ENCODE measurements at places on chromosomes 2 and 18. TPM values are rescaled to one million over a fixed set of nuclear protein-coding genes. Genes with fewer than 3 reads are reported as not detected.

- DNase-seq: peak; percentile 97
These were observed at the start of gene XRCC5 for GRCh38 chr2:216108967-216109921. XRCC5 (plus strand) TSS chr2:216109348; CDS start chr2:216109437, 89 bp downstream.

DNA sequence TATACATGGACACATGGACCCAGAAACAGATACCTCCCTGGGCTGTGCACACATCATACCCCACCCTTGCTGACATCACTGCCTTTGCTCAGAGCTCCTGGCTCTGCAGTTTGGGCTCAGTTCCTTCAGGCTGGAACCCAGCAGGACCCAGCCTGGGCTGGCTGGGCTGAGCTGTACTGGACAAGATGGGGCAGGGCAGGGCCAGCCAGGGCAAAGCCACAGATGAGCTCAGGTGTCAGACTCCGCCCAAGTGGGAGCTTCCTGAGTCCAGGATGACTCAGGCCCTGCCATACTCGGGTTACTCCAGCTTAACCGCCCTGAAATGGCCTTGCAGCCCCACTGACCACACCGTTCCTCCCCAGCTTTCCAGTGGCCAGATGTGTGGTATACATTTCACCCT, 284.9 kb downstream of the OSR1 start:
- DNase-seq: no peak

GRCh38 chr2:12043131-12043530, 296.7 kb downstream of the LPIN1 start:
- DNase-seq: no peak

DNA sequence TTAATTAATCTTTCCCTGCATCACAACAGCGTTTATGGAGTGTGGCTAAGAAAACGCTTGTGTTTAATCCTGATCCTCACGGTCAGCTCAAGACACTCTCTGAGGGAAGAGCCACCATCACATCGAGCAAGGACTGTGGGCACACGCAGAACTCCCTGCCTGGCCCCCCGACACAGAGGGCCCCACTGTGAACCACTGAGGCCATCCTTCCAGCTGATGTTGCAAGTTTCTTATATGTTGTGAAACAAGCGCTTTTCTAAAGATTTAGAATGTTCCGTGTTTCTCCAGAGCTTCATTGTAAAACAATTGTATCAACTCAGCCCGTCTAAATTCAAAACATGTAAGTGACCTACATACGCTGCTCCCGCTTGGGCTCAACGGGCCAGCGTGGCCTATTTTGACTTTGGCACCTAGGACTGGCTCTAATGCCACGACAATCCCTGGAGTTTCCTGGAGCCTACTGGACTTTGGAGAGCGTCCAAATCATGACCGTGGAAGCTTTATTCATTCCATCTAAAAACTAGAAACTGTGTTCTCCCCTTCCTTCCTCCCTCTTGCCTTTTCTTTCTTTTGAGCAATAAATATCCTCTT, 34.9 kb downstream of the SERPINE2 start:
- DNase-seq: no peak

NPPC gene
- 16.1 TPM for total RNA-seq

GRCh38 chr2:108074946-108075345, 88.6 kb downstream of the SLC5A7 start:
- DNase-seq: no peak

RESP18 gene
- not detected for total RNA-seq

- no peak for DNase-seq
These were observed 72.6 kb downstream of the TMEFF2 start for GRCh38 chr2:192122141-192122540.

DNA sequence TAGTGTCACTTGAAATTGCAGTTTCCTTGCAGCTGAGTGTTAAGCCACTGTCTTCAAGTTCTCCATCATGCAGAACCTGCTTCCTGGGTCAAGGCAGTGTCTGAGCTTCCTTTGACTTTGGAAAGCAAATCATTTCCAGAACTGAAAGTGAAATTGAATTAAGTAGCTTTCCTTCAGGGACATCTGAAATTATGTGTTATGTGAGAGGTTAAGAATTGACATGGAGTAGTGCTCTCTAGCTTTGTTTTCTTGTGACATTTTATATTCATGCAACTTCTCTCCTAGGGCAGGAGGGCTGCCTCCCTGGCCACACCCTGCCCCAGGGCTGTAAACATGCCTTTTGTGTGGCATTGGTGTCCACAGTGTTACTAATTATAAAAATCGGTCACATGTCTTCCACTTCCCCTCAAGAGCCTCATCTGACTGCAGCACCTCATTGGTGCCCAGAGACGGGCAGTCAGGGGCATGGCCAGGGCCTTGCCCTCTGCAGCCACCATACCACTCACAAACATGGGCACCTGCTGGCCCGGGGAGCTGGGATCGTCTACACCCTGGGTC, 14.4 kb downstream of the RAB12 start:
- DNase-seq: peak; percentile 65

C2orf92 gene
- total RNA-seq: 1.1 TPM

DNA sequence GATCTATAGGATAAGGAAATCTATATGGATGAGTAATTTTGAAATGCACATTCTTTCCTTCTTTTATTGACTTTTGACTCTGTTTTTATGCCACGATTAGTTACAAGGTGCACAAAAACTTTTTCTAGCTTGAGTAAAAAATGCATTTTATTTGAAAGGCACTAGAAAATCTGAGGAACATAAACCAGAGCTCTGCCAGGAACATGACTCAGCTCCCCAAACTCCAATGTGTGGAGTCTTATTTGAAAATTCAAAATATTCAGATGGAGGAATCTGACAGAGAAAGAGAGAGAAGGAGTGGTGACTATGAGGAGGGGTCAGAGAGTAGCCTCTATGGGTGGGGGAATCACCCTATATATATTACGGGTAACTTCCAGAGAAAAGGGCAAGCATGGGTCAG, 231.0 kb downstream of the DCC start:
- no peak for DNase-seq

- DNase-seq: no peak
These were observed 6.1 kb downstream of the CABLES1 start for GRCh38 chr18:23141104-23141999.

LCT gene
- total RNA-seq: not detected

DNA sequence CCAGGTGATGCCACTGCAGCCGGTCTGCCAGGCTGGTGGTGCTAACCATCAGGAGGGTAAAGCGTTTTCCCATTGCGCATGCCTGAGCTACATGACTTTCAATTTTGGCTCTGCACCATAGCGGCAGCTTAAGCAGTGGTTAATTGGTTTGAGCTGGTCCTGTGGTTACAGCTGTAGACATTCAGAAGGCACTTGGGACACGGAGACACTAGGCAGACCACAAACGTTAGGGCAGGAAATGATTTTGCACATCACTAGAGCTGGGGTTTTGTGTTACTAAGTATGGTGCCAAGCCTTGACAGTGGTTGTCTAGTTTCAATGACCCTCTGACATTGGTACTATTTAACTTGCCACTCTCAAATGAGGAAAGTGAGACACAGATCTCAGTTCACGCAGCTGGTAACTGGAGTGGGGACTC, 28.9 kb upstream of the CNOT11 start:
- DNase-seq: no peak

GRCh38 chr18:71001597-71001996, 712.8 kb downstream of the SOCS6 start:
- DNase-seq: no peak

DNA sequence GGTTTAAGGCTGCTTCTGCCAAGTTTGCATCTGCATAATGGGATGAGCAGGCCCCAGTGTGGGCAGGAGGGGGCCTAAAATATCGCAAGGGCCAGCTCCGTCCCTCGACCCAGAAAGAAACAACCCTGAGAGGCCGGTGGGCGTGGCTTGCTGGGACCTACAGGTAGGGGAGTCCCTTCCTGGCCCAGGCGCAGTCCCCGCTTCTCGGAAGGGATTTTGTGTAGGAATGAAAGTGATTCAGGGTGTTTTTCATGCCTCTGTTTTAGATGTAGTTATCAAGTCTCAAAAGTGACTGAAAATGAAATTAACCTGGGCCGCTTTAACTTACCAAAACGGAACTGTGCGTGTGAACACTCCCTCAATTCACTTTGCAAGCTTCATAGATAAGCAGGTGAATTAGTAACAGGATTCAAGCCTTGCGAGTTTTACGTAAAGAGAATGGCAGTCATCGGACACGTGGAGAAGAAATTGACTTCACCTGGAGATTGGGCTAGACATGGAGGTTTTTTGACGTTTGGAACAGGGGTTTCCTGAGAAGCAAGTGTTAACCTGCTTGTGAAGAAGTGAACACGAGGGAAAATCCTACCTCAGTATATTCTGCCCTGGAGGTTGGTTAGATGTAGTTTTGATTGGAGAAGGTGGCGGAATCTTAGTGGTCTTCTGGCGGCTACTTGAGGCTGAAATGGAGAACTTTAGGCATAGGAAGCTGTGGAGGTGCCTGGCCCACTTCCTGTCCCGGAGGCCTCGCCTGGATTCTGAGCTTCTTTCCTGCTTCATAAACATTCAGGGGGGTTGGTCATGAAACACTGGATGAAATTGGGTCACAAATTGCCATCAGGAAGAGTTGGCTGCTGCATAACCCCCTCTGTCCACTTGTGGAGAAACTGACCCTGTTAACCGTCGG, 1.7 kb downstream of the NCK2 start:
- peak; percentile 92 for DNase-seq

- no peak for DNase-seq
These were observed 126.3 kb upstream of the TPO start for GRCh38 chr2:1286929-1287328.

CUL3 gene
- 74.5 TPM for total RNA-seq

GRCh38 chr2:28695245-28695647, 56.4 kb upstream of the PPP1CB start:
- DNase-seq: no peak

DNA sequence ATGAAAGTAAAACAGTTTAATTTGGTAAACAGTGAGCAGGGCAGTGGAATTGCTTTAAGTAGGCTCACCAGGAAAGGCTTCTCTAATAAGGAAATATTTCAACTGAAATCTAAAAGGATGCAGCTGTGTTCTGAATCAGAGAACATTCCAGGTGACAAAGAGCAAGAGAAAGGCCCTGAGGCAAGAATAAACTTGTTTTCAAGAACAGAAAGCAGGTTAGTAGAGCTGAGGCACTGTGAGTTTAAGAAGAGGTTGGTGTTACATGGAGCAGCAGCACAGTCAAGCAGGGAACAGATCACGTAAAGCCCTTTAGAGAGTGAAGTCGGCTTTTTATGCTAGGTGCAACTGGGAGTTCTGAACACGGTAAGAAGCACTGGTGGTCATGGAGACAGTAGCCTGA, 57.0 kb upstream of the SCN1A start:
- no peak for DNase-seq
